Osteoblast (primary cell): ENCODE measurements at places on chromosomes 6 and 20. TPM values are rescaled to one million over a fixed set of nuclear protein-coding genes. Genes with fewer than 3 reads are reported as not detected.
A peak's percentile ranks its signal among the peaks of the same experiment; 100 is the strongest.

DNA sequence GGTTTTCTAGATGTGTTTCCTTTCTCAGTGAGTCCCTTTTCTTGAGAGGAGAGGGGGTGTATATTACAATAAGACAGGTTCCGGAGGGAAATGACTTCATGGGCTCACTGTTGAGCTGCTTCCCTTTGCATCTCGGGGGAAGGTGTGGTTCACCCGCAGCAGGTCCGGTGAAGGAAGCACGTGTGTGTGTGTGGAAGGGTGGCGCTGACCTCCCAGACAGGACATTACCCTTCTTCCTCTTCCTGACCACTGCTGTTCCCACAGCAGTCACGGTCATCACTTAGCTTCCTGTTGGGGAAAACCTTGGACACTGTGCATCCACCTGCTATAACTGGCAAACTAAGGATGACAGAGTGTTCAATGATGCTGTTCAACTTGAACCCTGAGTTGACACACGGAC, 83.6 kb downstream of the PLEKHG1 start:
- no peak for DNase-seq

DNA sequence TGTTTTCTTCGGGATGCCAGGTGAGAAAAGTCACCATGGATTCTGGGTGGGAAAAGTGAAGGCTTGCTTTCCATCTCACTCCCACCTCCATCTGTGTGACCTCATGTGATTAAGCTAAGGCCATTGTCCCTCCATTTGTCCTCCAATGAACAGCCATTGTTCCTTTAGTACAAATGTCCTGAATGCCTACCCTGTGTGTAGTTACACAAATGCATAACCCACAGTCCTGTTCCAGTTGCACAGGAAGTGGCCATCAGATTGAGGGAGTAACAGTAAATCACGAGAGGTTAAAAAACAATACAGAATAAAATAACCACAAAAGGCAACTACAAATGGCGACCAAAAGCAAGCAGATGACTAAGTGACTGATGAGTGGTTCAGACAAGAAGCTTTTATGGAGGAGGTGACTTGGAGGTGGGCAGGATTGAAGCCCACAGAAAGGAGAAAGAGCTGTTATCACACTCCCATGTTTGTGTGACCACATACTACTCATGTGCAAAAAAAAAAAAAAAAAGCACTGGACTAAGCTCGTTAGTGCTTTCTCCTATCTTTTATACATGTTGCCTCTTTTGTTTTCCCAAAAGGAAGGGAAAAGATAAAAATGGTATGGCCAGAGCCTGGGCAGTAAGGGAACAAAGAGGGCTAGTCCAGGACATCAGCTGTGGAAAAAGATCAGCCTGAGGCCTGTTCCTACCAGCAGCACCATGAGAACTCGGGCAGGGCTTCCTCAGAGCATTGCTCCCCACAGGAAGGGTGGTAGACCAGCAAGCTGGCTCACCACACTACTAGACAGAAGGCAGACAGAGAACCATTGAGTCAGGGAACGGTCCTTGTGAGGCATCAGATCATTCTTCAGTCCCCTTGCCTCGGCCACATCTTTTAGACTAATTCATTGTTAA, 111.0 kb downstream of the TFAP2A start:
- no peak for DNase-seq

DNA sequence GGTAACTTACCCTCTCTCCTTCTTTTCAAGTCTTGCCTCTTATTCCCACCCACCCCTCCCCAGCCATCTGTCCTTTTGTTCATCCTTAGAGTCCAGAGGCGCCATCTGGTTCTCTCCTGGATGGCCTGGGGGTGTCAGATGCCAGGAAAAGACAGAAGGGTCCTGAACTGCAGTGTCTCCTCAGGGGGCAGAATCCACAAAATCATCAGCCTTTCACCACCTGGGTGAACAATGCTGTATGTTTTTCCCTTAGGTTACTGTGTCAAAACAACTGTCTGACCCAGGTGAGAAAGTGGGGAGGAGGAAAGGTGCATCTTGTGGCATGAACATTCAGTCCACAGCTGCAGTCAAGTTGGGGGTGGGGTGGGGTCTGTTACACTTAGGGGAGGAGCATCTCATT, 47.9 kb upstream of the FYN start:
- DNase-seq, result no peak

DNA sequence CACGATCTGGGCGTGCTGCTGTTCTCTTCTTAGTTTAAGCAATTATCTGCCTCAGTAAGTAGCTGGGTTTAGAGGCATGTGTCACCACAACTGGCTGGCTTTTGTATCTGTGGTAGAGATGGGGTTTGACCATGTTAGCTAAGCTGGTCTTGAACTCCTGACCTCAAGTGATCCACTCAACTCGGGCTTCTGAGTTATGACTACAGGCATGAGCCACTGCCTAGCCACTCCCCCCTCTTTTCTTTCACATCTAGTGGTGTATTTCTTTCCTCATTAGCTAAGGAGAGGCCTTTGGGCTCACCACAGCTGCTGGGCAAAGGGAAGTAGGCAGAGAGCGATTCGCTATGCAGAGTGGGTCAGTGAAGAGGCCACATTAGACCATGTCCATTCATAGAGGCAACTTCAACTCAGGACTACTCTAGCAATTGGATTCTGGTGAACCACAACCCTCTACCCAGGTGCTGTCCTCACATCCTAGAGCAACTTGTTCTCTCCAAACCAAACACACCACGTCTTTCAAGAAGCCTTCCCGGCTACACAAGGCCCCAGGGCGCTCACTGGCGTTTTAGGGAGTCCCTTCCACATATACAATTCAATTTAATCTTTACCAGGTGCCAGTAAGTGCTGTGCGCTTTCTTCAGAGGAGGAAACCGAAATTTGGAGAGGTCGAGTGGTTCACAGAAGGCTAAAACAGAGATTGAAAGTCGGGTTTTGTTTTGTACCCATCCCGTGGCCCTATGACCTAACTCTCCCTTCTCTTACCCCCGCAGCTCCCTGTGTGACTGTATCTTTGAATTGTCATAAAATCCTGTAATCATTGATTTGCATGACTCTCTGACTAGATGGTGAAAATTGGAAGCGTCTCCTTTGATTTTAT, 26.5 kb upstream of the GFOD1 start:
- peak; percentile 80 for DNase-seq

GRCh38 chr6:1039191-1039590, 272.7 kb upstream of the FOXQ1 start:
- no peak for DNase-seq

DNA sequence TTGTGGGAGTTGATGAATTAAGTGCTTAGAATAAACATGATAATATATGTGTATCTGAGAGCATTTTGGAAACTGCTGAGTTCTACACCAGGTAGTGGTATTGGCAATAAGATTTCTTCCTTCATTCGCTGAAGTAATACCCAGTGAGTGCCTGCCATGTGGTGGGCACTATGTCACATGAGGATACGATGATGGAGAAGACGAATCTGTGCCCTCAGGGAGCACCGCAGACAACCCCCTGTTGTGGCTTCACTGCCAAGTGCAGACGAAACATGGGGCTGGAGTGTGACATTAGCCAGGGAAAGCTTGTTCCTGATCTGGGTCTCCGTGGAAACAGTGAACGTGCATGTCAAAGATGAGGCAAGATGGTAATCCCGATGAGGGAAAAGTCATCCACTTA, 7.9 kb downstream of the ZNF76 start:
- no peak for DNase-seq

DNA sequence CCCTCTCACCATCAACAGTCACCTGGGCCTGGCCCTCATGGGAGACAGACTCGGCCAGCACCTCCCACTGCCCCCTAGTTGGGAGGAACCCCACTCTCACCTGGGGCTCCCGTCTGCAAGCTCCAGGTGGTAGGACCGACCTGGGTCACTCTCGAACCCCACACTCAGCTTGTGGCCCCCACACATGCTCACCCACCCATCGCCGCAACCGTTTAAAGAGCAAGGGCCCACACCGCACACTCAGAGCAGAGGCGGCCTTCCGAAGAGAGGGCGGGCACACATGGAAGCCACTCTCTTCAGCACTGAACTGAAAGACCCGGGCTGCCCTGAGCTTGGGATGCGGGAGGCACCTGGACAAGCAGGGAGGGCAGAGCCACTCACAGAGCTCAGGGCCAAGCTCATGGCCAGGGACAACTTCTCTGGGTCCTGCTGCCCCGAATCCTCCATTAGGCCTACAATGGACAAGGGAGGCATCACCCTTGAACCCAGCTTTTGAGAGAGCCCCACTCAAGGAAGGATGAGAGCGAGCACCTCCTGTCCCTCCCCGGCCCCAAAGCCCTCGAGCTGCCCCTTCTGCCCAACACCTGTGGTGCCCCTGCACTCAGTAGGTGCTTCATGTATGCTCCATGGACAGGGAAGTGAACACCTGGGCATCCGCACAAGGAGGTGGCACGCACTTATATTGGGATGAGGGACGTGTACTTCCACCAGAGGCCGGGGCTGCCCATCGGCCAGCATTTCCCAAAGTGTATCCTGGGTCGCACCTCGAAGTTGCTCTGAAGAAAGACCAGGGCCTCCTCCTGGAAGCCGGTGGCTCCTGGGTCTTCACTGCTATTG, 50.4 kb downstream of the YTHDF1 start:
- DNase-seq, result peak; percentile 82

DNA sequence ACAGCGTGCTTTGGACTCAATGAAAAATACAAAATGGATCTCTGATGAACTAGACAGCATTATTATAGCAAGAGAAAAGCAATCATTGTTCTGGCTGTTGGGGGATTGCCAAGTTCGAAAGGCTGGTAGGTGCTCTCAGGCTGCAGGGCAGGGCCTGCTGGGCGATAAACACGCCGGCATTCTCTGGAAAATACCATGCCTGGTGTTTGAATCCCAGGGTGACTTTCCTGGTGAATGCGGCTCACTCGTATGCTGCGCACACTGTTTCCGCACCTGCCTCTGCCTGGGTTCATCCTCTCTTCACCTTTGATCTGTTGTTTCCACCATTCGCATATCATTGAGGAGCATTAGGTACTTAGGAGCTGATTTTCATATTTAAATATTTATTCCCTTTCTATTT, 37.4 kb downstream of the GCNT2 start:
- DNase-seq, result no peak

DNA sequence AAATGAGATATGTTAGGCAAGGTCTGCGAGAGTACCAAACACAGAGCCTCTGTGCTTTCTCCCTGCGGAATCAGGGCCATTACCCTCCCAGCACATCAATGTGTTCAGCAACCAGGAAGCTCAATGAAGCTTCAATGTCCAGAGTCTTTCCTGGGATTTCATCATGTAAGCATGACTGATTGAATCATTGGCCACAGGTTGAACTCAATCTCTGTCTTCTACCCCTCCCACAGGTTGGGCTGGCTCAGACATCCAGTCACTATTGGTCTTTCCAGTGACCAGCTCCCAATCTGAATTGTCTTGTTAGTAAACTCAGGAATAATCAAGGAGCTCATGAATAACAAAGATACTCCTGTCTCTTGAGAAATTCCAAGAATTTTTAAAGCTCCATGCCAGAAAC, 2.7 kb upstream of the DTD1 start:
- DNase-seq, result no peak

DNA sequence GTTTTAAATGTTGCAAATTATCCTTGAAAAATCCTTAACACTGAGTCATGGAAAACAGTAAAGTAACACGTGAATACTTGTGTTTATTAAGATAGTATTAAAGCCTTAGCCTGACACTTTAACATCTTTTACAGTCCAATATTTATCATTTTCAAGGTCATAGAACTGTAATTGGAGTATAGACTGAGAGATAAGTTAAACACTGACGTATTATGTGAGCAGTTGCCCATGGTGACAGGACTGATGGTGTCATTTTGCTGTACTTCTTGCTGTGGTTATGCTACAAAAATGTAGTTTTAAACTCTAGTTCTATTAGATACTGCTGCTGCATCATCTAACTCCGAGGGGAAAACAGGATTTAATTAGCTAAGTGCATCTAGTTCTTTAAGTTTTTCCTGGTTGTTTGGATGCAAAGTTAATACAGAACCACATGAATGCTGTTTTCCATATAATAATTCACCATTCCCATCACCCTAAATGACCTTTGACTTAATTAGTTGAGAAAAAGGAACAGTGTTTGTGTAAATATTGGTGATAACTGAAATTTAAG, 37.8 kb downstream of the SLC2A12 start:
- no peak for DNase-seq

GRCh38 chr6:153104220-153104619, 26.9 kb downstream of the RGS17 start:
- no peak for DNase-seq

The SLC32A1 gene
- not detected in 2 replicates for total RNA-seq

The TTBK1 gene
- under 0.01 TPM in 1 of 2 replicates, not detected in the other for total RNA-seq

The RAB23 gene
- 74.0 and 82.2 TPM in 2 replicates for total RNA-seq
